ENCODE measurements at places on chromosomes 11 and 22.
A peak's percentile ranks its signal among the peaks of the same experiment; 100 is the strongest.

DNA sequence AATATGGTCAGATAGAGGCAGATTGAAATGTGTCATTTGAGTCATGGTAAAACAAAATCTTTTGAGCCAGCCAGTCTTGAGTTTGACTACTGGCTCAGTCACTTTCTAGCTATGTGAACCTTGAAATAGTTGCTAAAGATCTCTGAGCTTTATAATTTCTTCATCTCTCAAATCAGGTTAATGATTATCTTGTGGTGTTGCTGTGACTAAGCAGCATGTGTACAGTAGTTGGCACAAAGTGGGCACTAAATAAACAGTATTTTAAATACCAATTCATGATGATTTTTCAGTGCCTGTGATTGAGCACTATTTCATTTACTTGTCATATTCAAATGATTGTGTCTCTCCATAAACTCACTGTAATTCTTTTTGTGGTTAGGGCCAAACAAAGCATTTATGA, 70.8 kb downstream of the RAB38 start:
- no peak for DNase-seq

DNA sequence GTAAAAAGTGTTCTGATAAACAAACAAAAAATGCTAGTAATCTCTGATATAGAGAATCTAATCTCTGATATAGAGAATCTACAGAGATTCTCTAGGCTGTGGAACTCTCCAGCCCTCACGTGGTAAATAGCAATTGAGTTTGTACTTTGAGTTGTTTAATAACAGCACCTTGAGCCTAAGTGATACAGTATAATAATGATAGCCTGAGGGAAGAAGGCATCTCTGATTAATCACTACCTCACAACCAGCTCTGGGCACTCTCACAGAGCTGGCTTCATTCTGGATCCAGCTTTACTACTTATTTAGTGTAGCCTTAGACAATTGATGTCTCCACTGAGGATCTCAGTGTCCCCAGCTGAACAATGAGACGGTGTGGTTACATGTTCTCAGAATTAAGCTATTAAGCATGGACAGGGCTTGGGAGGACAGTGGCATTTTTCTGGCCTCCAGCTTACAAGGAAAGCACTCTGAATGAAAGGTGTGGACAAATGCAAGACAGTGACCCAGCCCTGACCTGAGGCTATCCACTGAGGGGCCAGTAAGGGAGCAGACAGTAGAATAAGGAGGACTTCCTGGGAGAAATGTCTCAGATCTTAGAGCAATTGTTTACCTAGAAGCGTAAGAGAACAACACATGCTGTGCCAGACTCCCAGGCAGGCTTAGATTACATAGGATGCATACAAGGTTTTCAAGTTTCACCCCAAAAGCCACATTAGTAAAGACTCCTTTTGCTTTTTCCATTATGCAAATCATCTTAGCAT, 88.7 kb upstream of the DRD2 start:
- DNase-seq = no peak

- peak; percentile 94 for DNase-seq
Observed at GRCh38 chr11:10490398-10491241, 35.6 kb downstream of the AMPD3 start.

- no peak for DNase-seq
Observed at GRCh38 chr11:47905358-47906059, 57.4 kb upstream of the NUP160 start.

- DNase-seq = peak; percentile 2
Observed at GRCh38 chr11:91248199-91248807, 976.3 kb upstream of the FAT3 start.

DNA sequence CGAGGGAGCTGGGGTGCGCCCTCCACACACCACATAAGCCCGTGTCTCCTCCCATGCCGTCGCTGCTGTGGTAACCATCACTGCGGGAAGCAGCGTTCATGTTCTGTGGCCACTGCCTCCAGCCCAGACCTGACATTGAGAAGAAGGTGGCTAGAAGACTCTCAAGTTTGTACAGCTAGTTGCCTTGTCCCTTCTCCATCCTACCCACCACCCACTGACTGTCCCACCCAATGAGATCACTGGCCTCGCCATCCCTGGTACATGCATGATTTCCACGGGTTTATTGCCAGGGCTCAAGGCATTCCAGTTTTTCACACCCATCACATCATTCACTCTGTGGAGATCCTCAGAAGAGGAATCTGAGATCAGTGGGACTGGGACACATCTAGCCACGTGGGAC, 33.0 kb downstream of the AHNAK start:
- no peak for DNase-seq

GRCh38 chr11:12131943-12132789, 21.8 kb downstream of the MICAL2 start:
- no peak for DNase-seq

- no peak for DNase-seq
Observed at GRCh38 chr11:70109006-70109405, 30.9 kb downstream of the ANO1 start.

DNA sequence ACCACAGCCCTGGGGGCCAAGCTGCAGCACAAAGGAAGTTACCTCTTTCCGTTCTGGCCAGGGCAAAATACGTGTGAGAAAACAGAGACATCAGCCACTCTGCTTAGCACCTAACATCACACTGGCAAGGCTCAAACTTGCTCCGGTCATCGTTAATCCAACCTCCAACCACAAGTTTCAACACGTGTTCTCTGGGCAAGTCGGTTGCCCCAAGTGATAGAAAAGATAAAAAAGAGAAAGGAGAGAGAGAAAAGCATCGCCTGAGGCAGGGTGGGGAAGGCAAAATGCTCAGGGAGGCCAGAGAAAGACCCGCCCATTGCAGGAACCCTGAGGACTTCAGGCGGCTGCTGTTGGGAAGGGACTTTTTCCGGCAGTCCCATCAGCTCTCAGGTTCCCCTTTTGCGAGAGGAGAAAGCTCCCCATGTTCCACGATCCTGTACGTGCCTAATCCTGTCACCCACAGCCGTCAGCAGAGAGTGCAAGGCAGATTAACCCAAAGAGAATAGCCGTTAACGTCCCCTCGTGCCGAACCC, 18.5 kb upstream of the B4GALNT4 start:
- no peak for DNase-seq

GRCh38 chr11:17375547-17375946, 12.9 kb downstream of the KCNJ11 start:
- no peak for DNase-seq

- no peak for DNase-seq
Observed at GRCh38 chr22:30841273-30841672, 127.3 kb downstream of the MORC2 start.

- DNase-seq = peak; percentile 77
Observed at GRCh38 chr11:123302751-123303195, 107.7 kb upstream of the CLMP start.

DNA sequence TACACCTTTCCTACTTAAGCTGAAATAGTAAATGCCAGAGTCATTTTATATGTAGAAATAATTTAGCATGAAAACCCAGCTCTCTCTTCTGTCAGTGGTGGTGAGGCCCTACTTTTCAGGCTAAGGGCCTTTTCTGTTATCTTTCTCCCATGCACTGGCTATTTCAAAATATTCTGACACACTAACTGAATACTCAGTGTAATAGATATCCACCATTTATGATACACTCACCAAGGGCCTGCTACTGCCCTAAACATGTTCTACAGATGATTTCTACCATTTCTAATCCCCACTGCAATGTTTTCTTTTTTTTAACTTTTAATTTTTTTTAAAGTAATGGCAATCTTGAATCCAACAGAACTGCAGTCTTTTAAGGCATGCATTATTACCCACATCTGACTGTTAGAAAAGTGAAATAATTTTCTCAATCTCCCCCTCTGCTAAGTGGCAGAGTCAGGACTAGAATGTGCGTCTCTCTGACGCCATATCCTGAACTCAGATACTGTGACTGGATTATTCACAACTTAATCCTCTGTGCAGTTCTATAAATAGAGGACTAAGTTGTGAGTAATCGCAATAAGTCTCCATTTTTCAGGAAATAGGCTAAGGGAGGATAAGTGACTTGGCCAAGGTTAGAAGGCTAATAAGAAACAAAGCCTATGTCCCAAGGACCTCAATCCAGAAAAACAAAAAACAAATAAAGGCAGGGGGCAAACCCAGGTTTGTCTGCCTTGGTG, 44.0 kb downstream of the GRAMD1B start:
- DNase-seq = peak; percentile 80

- DNase-seq = no peak
Observed at GRCh38 chr11:38038777-38039176, 1440.7 kb upstream of the RAG2 start.

GRCh38 chr22:30305906-30306626, 16.8 kb upstream of the CASTOR1 start:
- no peak for DNase-seq

DNA sequence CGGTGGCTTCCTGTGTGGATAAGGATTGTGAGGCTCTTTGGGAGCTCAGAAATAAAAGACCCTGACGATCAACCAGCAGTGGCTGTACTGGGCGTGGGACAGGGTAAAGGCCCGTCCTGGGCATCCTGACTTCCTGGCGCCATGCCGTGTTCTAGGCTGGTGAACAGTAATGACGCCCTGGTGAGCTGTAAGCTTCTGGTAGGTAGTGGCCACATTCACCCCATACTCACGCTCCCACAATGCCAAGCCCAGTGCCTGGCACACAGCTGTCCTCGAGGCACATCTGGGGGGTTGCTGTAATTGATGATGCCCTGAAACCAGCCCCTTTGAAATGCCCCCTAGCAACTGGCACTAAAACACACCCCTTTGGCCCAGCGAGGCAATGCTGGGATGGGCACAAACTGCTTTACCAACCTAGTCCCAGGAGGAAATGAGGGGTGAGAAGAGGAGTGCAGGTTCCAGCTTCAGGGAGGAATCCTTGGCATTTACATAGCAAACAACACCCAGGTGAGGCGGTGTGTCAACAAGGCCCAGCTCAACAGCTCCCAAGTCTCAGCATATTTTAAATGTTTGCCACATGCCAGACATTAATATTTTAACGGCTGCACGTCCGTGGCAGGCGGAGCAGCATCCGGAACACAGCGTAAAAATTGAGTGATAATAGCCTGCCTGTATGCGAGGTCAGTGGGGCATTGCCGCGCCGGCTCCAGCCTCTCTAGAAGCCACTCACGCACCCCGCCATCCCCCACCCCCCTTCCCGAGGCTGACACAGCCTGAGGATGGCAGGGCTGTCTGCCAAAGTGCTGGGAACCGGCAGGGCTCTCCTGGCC, 79.3 kb downstream of the DSCAML1 start:
- no peak for DNase-seq

GRCh38 chr11:118338637-118339061, 3.9 kb downstream of the CD3D start:
- DNase-seq = no peak

GRCh38 chr11:94678236-94678635, 89.9 kb upstream of the AMOTL1 start:
- DNase-seq = no peak

DNA sequence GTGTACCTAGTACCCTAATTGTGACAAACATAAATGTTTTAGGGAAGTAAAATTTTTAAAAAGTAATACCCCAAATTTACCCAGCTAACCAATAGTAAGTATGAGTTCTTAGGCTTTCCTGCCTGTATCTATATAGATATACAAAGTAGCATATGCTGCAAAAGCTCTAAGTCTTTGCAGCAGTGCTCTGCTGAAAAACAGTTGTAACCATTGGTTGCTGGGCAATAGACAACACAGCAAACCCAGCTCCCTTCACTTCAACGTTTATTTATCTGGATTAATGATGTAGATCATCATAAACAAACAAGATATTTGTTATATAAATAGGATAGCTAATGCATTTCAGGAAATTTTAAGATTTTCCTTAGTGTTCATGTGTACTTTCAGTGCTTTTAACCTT, 82.7 kb downstream of the PAX6 start:
- DNase-seq = no peak

GRCh38 chr11:120079750-120080610, 57.9 kb downstream of the TRIM29 start:
- peak; percentile 63 for DNase-seq

- peak; percentile 57 for DNase-seq
Observed at GRCh38 chr22:50482107-50483074, 1.0 kb downstream of the ADM2 start.

GRCh38 chr11:123450623-123451022, 20.6 kb downstream of the GRAMD1B start:
- peak; percentile 44 for DNase-seq

- DNase-seq = no peak
Observed at GRCh38 chr11:113204280-113204679, 110.1 kb upstream of the TTC12 start.

DNA sequence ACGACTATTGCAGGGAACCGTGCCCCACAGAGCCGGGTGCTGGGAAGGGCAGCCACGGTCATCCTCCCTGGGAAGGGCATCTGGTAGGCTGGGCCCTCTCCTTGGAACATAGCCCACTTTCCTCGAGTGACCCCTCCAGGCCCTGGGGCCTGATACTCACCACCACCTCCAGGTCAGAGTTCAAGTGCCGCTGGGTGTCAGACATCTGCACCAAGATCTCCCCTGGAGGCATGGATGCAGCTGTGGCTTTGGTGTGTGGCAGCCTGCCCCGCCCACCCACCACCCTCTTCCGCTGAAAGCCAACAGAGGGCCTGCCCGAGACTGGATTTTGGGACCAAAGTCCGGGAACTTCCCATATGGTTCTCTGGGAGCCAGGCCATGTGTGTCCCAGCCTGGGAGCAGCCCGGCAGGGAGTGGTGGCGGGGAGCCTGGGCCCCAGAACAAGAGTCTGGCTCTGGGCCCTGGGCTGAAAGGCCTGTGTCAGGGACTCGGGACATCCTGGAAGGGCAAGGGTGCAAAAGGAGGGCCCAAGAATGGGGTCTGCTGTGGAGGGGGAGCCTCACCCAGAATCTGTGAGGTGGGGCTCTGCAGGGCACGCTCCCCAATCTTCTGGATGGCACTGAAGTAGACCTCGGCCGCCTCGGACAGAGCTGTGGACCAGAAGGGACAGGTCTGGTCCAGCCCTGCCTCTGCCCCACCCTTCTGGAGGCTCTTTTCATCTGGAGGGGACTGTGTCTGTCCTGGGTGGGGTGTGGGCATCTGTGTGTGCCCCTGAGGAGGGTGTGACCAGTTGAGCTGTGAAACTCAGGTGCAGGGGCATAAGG, 2.6 kb downstream of the BAIAP2L2 start:
- peak; percentile 45 for DNase-seq

GRCh38 chr11:112693781-112694180, 267.4 kb upstream of the NCAM1 start:
- DNase-seq = no peak

- DNase-seq = no peak
Observed at GRCh38 chr11:94117871-94118270, 10.8 kb upstream of the PANX1 start.

DNA sequence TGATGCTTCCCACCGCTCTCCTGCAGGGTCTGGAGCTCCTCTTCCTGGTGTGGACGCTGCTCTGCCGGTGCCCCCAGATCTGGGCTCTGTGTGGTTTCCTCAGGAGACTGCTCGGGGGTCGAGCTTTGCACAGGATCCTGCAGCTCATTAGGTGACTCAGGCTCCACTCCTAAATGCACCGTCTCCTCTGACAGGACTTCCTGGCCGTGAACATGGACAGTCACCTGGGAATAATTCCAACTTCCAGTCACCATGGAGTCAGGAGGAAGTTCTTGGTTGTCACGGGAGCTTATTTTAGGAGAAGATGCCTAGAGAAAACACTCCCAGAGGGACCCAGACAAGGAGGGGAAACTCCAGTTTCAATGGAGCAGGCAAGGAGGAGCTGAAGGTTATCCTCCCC, 11.9 kb downstream of the ZNF202 start:
- DNase-seq = no peak

Data from GM03348 (cell line).